Vagina (tissue), 2 donors: ENCODE measurements at places on chromosomes 5 and 9. TPM values are rescaled to one million over a fixed set of nuclear protein-coding genes. Genes with fewer than 3 reads are reported as not detected.

VCAN gene
- 71.2 TPM for total RNA-seq

FST gene
- total RNA-seq = 5.6 TPM

PTGS1 gene
- 12.0 TPM for total RNA-seq

NR4A3 gene
- 23.3 TPM for total RNA-seq

PCDHGA2 gene
- 6.1 TPM for total RNA-seq

DNA sequence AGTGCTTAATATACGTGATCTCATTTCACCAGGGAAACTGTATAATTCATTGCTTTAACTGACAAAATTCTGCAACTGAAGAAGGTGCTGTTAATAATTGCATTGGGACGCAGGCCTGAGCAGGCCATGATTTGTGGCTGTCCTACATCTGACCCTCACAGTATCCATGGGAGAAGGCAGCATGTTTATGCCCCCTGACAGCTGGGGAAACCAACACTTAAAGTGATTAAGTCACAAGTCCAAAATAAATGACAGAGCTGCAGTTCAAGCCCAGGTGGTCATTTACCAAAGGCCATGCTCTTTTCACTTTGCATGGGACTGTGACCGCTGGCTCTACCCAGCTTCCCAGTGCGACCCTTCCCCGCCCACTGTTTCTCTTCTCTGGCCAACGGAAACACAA, 30.5 kb upstream of the KCNMB1 start:
- H3K27me3 ChIP-seq = no peaks in the 10 kb centered on the region
- H3K4me3 ChIP-seq = no peak overlapping the region
- H3K4me1 ChIP-seq = no peaks in the 10 kb centered on the region
- no peaks in the 10 kb centered on the region for H3K36me3 ChIP-seq
- no peak overlapping the region for H3K27ac ChIP-seq
